ENCODE measurements at places on chromosomes 1 and 21.

DNA sequence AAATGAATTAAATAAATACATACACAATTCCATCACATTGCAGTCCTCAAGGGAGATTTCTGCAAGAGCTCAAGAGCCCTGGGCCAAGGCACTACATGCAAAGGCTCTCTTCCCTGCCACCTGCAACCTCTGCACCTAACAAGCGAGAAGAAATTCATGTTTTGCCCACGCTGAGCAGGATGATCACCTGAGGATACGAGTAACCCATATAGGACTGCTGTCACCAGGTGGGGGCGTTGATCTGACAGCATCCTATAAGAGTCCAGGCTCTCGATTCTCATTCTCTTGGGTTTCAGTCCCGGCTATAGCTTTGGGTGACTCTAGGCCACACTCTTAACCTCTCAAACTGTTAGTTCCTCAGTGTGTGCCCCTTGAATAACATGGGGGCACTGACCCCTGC lies 18.7 kb upstream of the SPOCD1 start:
- peak; percentile 32 for DNase-seq

- DNase-seq = no peak
Measured at GRCh38 chr1:59195151-59195550, 101.7 kb upstream of the FGGY start.

GRCh38 chr1:42957880-42958487 lies 684 bp downstream of the SLC2A1 start:
- peak; percentile 84 for DNase-seq

- DNase-seq = no peak
Measured at GRCh38 chr1:113041569-113042284, 31.3 kb upstream of the LRIG2 start.

GRCh38 chr1:42260376-42261070 lies 74.5 kb downstream of the FOXJ3 start:
- no peak for DNase-seq

DNA sequence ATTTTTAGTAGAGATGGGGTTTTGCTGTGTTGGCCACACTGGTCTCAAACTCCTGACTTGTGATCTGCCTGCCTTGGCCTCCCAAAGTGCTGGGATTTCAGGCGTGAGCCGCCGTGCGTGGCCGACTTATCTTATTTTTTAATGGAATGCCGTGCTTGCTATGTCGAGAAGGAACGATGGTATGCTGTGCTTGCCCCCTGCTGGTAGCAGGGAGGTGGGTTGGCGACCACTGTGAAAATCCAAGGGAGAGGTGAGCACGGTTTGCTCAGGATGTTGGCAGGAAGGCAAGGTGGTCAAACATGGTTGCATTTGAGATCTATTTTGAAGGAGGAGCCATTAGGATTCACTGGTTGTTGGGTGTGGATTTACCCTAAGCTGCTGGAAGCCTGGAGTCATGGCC lies 45.8 kb upstream of the RCC2 start:
- DNase-seq = peak; percentile 50

DNA sequence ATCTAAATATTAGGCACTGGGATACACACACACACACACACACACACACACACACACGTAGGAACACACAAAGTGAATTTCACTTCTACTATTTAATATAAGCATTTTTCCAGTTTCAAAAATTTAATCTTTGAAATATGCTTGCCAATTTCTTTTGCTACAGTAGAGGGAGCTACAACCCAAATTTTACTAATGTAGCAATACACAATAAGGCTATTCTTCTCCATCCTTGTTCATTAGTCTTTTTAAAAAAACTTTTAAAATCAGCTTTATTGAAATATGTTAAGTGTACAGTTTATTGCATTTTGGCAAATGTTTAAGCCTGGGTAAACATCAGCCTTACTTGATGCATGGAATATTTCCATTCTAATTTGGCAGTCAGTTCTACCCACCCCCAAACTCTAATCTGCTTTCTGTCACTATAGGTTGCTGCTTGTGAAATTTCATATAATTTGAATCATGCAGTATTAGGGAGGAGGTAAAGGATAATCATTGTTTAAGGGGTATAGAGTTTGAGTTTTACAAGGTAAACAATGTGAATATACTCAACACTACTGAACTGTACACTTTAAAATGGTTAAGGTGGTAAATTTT lies 93.0 kb upstream of the TENT5C start:
- peak; percentile 26 for DNase-seq

DNA sequence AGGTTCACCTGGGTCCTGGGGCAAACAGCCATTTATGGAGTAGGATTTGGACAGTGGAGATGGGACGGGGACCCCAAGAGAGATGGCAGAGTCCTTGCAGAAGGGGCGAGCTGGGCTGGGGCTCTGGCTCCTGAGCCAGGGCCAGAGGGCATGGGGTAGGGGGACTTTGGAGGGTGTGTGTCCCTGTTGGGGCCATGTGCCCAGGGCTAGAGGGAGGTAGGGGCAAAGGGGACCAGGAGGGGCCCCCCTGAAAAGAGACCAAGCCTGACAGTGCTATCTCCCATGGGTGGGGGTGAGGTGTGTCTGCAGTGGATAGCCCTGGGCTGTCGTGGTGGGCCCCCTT lies 92.3 kb downstream of the TRIM11 start:
- no peak for DNase-seq
